ENCODE measurements at places on chromosomes 12 and 14.

GRCh38 chr12:25491396-25492325 lies 61.4 kb downstream of the LMNTD1 start:
- no peak for DNase-seq

- DNase-seq, result no peak
These were observed 36.9 kb downstream of the MEG3 start for GRCh38 chr14:100862793-100863192.

GRCh38 chr12:29971446-29971845 lies 187.7 kb upstream of the TMTC1 start:
- DNase-seq, result no peak

DNA sequence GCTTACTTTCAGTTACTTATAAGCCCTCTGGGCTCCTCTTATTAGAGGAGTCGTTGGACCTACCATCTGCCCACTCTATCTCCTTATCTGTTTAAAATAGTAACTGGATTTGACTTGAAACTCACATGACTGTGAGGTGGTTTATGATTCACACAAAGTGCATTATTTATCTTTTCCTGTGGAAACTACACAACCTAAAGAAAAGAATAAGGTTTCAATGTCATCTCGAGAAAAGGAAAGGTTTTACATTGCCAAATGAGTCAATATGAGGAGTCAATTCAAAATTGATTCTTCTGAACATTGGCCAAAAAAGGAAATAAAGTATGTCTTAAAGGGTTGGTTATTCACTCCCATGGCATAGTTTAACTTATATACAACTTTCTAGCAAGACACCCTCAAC lies 225.0 kb upstream of the G2E3 start:
- no peak for DNase-seq

DNA sequence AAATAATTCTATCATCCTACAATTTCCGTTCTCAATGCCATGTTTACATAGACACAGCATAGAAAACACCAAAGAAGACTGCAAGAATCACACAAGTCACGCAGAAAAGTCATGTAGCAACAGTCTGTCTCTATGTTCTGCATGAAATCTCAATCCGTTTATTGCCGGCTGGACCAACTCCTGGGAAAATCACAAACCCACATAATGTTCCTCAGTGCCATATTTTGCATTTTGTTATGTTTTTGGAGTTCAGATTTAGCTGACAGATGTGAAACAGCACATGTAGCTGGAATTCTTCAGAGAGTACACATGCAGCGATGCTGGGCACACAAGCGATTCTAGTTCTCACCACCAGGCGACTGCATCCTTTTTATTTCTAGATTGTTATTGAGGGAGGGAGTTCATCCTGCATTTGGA lies 193.1 kb downstream of the APAF1 start:
- peak; percentile 5 for DNase-seq

DNA sequence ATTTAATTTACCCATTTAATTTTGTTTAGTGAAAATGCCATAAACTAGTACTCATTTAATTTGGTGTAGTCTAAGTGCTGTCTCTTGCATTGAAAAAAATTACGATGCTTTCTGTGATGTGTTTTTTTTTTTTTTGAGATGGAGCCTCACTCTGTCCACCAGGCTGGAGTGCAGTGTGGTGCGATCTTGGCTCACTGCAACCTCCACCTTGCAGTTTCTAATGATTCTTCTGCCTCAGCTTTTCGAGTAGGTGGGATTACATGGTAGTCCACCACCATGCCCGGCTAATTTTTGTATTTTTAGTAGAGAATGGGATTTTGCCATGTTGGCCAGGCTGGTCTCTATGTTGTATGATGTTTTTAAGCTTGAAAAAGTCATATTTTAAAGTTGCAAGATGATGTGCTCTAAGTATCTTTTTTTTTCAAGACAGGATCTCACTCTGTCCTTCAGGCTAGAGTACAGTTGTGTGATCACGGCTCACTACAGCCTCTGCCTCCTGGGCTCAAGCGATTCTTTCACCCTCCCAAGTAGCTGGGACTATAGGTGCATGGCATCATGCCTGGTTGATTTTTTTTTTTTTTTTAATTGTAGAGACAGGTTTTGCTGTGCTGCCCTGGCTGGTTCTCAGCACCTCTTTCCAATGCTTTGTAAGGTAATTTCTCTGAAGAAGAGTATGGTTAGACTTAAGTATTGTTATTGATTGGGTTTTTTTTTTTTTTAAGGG lies 8.6 kb downstream of the LRRC10 start:
- DNase-seq, result no peak

GRCh38 chr14:94706133-94706532 lies 63.8 kb downstream of the GSC start:
- DNase-seq, result no peak

DNA sequence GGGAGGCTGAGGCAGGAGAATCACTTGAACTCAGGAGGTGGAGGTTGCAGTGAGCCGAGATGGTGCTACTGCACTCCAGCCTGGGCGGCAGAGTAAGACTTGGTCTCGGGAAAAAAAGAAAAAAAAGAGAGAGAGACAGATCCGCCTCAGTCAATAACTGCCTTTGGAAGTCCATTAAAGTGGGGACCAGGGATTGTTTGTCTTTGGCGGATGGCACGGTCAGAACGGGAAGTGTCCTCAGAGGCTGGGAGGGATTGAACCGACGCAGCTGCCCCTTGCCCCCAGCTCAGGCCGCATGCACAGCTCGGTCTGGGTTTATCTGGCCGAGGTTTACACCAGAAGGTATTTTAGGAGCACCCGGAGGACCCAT lies 54.4 kb downstream of the TESC start:
- DNase-seq, result no peak

- no peak for DNase-seq
These were observed 3.0 kb downstream of the ACRBP start for GRCh38 chr12:6644257-6644596.

GRCh38 chr12:26126340-26127284 lies 1.8 kb upstream of the BHLHE41 start:
- peak; percentile 88 for DNase-seq

DNA sequence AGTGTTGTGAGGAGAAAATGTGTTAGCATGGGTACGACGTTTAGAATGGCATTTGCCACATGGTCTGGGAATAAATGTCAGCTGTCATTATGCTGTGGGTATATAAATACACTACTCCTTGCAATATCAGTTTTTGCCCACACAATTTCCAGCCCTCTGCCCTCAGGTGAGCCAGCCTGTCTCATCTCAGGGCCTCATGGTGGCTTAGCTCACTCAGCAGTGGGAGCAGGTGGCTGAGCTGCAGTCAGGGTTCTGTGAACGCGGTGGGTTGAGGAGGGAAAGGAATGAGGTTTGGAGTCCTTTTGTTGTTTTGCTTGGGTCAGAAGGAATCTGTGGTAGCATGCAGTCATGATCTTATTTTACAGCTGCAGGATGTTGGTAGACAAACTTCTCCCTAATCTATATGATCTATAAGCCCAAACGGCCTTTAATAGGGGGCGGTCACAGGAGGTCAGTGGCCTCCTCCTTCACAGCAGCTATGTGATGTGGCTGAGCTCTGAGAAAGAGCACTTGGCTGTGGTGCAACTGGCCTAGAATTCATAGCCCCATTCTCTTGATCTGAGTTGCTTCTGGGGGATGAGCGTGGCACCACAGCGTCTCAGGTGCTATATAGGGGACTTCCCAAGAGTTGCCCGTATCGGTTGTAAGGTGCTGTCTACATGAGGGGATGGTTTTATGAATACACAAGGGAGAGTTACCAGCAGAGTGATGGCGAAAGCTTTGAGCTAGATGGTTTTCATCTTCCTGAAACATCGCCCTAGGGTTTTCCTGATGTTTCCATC lies 27.8 kb upstream of the KCNA5 start:
- no peak for DNase-seq

DNA sequence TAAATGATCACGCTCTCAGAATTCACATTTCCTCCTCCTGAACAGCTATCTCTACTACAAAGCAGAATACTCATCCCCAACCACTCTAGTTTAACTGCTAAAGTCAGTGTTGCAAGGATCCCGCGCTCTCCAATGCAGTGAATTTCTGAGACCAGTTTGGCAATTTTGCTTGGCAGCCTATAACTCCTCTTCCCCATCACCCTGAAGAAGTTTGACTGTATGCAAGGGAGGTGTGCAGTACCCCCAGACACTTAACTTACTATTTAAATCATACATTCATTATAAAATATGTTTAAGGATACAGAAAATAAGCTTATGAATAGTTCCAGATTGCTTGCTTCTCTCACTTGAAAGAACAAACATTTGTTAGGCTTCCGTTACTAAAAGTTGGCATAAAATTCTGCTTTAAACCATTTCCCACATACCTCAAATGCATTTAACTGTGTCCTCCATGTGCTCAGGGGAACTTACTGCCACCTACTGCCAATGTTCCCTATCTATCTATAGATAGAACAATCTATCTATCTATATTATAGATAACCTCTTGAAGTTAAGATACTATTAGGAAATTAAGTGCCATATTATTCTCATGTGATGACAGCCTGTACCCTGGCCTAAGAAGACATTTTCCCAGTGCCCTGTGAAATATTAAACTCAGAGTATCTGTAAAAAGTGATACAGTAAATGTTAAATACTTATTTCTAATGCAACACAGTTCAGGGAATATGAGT lies 2.4 kb downstream of the LGR5 start:
- DNase-seq, result no peak

DNA sequence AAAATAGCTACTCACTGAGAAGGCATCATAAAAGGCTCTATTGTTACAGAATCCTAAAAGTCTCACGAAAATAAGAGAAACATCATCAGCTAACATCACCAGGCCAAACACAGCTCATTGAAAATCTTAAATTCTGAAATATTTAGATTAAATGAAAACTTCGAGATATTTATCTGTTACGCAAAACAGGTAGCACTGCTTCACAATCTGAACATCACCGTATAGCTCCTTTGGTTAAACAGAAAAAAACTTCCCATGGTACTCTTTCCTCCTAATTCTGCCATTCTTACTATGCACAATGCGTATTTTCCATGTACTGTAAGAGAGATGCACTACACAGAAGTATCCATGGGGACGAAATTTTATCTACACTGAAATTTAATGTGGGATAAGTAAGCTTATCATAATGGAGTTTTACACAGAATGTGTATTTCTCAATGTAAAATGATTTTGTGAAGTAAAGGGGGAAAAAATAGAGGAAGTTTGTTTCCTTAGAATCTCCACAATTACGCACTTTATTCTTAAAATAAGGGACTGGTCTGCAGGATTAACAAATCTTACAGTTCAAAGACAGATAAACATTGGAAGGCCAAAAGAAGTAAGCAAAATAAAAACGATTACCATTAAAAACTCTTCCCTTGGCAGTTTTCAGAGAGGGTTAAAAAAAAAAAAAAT lies 1.9 kb downstream of the SGPP1 start:
- DNase-seq, result no peak

DNA sequence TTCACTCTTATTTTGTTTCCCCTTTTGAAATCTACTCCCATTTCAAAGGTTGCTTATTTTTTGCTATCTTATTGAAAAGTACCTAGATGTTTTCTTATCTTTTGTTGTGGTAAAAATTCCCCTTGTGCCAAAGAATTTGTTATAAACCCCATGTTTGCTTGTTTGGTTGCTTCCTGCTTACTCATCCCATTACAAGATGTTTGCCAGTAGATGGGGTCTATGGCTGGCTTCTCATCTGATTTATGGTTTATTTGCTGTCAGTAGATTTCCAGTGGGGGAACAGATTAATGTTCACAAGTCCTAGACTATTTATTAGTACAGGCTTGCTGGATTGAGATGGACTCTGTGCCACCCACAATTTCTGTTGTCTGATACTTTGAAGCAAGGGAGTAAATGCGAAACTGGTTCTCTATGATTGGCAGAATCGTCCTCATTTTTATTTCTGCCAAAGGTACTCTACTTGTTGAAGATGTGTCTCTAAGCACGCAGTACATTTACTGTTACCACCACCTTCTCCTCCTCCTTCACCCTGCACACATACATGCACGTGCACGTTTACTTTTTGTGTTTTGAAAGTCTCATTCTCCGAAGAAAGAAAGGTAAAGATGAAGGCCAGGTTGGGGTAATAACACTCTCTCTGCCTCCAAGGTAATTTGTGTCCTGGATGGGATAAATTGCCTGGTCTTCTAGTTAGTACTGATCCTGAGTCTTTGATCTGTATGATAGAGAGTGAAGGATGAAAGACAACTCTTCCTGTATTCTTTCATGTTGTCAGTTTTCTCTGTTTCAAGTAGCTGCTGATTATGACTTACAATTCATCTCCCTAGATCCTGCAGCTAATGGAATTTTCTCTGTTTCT lies 117.2 kb upstream of the ATP2B1 start:
- peak; percentile 50 for DNase-seq

DNA sequence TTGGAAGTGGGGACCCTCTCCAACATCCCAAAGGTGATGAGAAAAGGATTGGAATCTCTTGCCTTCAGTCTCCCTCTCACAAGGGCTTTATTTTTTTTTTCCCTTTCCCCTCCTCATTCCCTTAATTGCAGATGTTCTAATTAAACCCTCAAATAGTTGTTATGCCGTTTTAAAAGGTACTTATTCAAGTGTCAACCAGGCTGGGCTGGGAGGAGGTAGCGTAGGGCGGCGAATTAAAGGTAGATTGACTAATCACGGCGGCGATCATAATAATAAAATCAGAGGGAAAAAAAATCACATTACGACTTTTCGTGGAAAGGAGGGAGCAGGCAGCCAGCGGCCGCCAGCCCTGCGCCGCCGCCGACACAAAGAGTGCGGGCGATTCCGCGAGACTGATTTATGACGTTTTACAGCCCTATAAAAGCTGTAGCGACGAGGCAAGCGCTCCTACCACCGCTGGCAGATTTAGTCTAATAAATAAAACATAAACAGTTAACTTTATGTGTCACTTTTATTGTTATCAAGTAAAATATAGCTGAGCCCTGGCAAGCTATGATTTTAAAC lies 1.7 kb upstream of the HOXC4 start:
- peak; percentile 67 for DNase-seq

- no peak for DNase-seq
These were observed 41.3 kb upstream of the BCL7A start for GRCh38 chr12:121980191-121980891.

DNA sequence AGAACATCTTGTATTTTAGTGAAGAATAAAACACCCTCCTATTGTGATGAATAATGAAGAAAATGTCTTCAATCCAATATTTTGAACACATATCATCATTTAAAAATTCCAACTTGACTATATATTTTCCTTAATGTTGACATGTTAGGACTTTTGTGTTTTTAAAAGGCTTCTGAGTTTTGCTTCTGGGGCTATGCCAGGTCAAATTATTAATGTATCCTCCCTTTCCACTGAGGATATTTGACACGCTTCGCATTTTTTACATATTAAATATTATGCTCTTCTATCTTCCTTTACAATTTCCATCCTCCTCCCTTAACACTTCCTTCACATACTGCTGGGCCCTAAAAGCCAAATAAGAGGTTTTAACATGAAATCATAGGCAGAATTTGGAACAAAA lies 20.6 kb downstream of the RERG start:
- no peak for DNase-seq
